ENCODE measurements at places on chromosomes 2 and 18.

- DNase-seq = no peak
These were observed 694.6 kb upstream of the ACVR2A start for GRCh38 chr2:147150241-147150635.

DNA sequence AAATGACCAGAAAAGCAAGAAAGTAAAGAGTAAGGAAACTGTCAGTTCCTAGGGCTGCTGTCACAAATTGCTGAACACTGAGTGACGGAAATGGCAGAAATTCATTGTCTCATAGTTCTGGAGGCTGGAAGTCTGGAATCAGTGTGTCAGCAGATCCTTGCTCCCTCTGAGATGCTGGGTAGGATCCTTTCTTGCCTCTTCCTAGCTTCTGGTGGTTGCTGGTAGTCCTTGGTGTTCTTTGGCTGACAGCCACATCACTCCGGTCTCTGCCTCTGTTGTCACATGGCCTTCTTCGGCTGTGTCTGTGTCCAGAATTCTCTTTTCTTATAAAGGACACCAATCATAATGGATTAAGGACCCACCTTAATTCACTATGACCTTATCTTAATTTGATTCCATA is 21.9 kb downstream of the PLEKHB2 start:
- no peak for DNase-seq

GRCh38 chr2:173653432-173653805 is 298.7 kb downstream of the CDCA7 start:
- no peak for DNase-seq

DNA sequence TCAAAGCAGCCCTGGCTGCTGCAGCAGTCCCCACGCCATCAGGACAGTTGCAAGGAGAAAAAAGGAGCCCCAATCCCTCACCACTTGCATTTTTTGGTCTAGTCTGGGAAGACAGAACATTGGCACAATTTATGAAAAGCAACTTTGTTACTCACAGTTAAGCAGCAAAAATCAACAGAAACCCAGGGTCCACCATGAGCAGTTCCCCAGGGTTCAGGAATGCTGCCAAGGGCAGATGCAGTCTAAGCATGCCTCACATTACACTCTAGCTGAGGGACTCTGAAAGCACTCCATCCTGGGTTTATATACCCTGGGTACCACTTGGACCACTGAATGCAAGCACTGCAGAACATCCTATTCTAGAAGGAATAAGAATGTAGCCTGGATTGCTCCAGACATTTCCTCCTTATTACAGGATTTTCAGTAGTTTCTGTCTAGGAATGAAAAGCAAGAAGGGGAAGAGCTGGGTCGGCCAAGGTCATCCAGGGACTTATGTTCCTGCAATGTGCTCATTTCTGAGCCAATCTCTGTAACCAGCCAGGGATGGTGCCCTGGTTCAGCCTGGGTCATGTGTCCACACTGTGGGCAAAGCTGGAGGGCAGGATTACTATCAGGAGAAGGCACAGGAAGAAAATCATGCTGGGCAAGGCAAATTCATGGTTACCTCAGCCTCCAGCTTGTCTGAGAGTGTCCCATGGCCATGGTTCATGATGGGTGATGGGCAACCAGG is 19.5 kb upstream of the TMEM163 start:
- DNase-seq = no peak

DNA sequence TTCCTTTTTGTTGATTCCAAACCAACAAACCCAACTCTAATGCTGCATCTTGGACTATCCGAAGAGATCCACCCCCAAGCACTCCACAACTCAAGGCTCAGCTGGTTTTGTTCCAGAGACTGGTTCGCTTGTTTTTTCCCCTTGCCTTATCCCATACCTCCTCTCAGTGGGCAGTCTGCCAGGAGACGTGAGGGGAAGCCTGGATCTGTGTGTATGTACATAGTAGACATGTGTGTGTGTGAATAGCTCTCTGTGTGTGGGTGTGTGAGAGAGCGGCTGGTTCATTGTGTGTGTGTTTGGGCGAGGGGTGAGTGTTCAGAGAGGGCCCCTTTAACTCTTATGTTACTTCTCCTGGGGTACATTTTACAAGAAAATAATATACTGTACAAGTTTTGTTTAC is 94.4 kb downstream of the NRP2 start:
- no peak for DNase-seq

Measured in upper lobe of left lung (tissue), 6 donors.